Adipocyte (in vitro differentiated cells): ENCODE measurements at places on chromosomes 3 and 15.

- DNase-seq, result peak; percentile 21
These were observed at the start of gene IQSEC1 for GRCh38 chr3:13073326-13074005. TSS of gene IQSEC1 (minus strand) at chr3:13073429. CDS start at chr3:13073014, 415 bp downstream.

- DNase-seq, result no peak
These were observed 26.8 kb upstream of the GP9 start for GRCh38 chr3:129033633-129034321.

- no peak for DNase-seq
These were observed 39.3 kb upstream of the CEMIP start for GRCh38 chr15:80739919-80740318.

DNA sequence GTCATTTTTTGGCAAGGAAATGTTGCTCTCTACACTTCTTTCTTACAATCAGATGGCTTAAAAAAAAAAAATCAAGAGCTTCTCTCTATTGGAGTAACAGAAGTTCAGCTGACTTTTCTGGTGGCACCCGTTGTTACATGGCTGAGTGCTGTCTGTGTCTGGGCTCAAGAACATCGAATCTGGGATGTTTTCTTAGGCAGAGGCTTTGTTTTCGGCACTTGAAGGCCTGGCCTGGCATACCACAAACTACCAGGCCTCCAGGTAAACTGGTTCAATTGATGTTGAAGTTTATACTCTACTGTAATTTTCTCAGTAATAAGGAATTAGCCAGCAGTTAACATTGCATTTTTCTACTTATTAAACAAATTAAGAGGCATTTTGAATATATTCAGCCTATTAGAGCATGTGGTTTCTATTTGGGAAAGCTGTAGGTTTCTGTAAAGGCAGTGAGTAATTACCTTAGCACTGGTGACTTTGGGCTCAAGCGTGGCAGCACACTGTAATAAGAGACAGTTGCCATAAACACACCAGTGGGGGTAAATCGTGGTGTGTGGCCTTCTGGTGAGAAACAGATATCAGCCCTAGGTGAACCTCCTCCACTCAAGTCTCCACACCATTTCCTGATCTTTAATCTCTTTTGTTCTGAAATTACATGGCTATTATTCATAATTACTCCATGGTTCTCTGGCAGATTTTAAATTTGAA lies 544.7 kb downstream of the MECOM start:
- DNase-seq, result no peak

GRCh38 chr3:105559856-105560255 lies 193.1 kb downstream of the ALCAM start:
- DNase-seq, result no peak

DNA sequence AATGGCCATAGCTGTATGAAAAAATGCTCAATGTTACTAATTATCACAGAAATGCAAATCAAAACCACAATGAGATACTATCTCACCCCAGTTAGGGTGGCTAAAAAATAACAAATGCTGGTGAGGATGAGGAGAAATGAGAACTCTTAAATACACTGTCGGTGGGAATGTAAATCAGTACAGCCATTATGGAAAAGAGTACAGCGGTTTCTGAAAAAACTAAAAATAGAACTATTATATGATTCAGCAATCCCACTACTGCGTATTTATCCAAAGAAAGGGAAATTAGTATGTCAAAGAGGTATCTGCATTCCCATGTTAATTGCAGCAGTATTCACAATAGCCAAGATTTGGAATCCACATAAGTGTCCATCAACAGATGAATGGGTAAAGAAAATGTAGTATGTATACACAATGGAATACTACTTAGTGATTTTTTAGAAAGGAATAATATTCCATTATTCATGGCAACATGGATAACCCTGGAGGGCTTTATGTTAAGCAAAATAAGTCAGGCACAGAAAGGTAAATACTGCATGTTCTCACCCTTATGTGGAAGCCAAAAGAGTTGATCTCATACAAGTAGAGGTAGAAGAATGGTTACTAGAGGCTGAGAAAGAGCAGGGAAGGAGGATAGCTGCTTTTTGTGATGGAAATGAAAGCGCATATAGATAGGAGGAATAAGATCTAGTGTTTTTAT lies 35.0 kb downstream of the SERP1 start:
- DNase-seq, result no peak

DNA sequence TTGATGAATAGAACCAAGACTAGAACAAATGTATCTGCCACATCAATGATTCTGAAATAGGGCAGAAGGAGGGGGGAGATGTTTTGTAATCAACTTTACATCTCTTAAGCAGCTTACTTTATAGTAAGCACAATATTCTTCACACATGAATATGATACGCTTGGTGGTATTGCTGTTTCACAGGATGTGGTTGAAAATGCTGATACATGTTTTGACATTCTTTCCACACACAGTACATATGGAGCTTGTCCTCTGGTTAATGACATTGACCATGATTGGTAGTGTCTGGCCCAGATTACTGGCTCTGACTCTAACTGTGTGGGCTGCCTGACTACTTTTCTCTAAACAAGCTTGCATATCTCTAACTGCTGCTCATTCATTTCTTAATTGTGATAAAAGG lies 168.9 kb downstream of the KLHL25 start:
- DNase-seq, result peak; percentile 71

- DNase-seq, result peak; percentile 79
These were observed 462.4 kb upstream of the THBS1 start for GRCh38 chr15:39118510-39118909.

DNA sequence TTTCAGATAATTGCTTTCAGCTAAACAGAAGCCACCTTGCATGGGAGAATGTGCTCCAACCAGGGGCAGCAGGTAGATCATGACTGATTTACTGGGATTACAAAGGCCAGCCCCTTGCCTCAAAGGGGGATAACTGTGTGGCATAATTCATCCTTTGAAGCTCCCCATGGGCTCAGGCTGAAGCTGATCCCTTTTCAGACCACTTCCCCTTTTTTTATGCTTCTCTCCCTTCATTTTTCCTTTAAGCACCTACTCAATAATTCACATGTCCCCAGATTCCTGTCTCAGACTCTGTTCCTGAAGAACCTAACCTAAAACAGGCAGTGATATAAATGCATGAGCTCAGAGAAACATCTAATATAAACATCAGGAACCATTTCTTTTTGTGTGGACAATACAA lies 8.2 kb upstream of the MYRIP start:
- DNase-seq, result no peak

DNA sequence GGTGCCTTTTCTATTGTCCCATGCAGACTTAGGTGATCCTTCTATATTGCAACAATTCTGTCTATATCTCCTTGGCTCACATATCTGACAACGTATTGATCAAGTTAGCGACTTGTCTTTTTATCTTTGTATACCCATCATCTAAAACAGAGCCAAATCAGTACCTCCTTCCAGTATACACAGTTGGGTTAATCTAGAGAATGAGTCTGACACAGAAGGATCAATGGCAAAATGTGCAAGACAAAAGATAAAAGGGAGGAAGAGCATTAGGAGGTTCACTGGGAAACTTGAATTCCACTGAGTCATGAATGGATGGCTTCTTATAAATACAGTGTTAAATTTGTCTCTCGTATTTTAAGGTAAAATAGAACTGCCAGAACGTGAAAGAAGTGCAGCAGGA lies 6.0 kb downstream of the AADAC start:
- DNase-seq, result no peak

GRCh38 chr3:50164984-50165909 lies 10.1 kb downstream of the SEMA3F start:
- peak; percentile 81 for DNase-seq

- DNase-seq, result no peak
These were observed 27.2 kb downstream of the AQR start for GRCh38 chr15:34942363-34942762.

DNA sequence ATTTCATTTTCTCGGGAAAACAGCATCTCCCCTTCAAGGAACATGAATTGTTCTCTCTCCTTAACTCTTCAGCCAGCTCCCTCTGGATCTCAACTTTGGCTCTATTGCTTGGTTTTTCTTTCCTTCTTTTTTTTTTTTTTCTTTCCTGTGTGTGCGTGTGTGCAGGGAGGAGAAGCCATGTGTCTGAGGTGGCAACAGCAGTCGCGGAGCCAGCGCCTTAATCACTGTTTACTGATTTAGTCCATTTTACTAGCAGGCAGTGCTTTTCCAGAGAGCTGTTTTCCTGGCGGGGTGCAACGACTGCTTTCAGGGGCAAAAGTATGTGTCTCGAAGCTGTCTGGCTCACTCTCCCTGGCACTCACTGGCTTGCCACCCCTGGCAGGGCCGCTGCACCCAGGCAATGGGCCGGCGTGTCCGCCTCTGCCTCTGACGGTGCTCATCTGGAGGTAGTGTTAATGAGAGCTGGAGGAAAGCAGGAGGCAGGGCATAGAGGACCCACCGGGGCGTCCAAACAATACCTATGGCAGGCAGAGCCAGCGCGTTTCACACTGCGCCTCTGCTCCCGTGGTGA lies 835.4 kb upstream of the NR2F2 start:
- no peak for DNase-seq

DNA sequence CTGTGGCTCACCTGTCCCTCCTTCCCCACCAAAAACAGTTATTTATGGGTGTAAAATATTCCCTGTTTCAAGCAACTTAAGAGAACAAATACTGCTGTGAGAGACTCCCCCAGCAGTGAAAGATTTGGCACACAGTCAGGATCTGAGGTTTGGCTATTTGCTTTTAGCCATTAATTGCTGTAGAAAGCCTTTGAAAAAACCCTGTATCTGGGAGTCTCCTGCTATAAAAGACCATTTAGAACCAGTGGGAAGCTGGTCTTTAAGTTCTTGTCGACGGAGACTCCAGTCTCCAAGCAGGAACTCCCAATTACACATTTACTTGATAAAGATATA lies 55.1 kb upstream of the PCSK6 start:
- DNase-seq, result no peak

GRCh38 chr3:38141173-38141951 lies 2.9 kb downstream of the MYD88 start:
- DNase-seq, result no peak

- no peak for DNase-seq
These were observed 706.2 kb downstream of the GRM7 start for GRCh38 chr3:7567160-7567559.

DNA sequence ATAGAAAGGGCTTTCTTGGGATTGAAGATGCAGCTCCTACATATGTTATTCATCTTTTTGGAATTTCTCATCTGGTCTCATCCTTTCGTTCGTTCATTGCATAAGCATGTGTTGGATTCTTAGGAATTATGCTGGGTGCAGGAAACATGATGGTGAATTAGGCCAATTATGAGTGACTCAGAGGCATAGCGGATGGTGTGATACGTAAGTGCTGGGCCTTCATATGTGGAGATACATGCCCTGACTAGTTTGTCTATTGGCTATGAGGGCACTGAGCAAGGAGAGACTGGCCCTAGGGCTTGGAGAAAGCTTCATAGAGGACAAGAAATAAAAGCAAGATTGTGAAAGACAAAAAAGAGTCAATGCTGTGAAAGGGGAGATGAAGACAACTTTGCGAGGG lies 235.1 kb downstream of the MYRIP start:
- peak; percentile 76 for DNase-seq

- DNase-seq, result peak; percentile 40
These were observed 686.2 kb upstream of the NR2F2 start for GRCh38 chr15:95644100-95644875.

- no peak for DNase-seq
These were observed 93.7 kb upstream of the DPPA4 start for GRCh38 chr3:109430911-109431563.

GRCh38 chr15:78923015-78923414 lies 21.8 kb downstream of the CTSH start:
- DNase-seq, result no peak

DNA sequence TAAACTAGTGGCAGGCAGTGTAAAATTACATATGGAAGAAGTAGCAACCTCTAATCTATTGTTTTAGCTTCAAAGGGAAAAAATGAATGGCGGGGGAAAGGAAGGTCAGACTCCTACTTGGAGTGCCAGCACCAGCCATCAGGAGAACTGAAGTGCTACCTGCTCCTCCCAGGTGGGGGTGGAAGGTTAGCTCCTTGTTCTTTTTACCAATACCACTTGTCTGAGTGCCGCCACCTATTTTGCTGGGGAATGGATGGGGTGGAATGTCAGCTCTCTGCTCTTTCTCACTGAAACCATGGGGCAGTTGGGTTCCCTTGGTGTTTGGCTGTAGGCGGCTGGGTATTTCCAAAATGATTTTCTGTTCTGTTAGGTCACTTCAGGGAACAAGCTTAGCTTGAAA lies 428.7 kb upstream of the EPHA3 start:
- DNase-seq, result no peak

- DNase-seq, result no peak
These were observed 328.3 kb downstream of the RYR3 start for GRCh38 chr15:33639051-33639450.

DNA sequence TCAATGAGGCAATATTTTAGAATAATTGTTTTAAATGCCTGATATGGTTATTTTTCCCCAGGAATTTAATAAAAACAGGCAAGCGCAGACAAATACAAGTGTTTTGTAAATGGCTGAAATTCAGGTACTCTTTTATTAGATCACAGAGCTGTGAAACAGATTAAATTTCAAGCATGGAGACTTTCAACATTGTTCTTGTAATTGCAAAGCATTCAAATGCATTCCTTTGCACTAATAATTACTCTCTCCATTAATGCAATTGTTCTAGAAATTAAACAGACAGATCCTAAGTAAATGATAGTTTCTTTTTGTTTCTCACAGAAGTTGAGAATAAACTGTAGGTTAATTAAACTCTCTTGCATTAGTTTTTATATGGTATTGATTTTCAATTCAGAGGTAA lies 42.4 kb upstream of the TGFBR2 start:
- no peak for DNase-seq

DNA sequence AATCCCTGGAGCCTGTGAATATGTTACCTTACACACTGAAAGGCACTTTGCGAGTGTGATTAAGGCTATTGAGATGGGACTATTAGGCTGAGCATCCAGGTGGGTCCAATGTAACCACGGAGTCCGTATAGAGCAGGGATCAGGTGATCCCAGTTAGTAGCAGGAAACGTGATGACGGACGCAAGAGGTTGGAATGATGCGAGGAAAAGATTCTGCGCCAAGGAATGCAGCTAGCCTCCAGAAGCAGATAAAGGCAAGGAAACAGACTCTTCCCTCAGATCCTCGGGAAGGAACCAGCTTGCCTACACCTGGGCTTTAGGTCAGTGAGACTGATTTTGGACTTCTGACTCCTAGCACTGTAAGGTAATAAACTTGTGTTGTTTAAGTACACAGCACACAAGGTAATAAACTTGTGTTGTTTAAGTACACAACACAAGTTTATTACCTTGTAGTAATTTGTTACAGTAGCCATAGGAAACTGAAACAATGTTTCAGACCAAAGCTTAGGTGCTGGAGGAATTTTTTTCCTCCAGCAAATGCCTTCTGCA lies 125.0 kb downstream of the CHST2 start:
- no peak for DNase-seq

GRCh38 chr15:25061808-25062550 lies 107.2 kb downstream of the SNRPN start:
- no peak for DNase-seq

DNA sequence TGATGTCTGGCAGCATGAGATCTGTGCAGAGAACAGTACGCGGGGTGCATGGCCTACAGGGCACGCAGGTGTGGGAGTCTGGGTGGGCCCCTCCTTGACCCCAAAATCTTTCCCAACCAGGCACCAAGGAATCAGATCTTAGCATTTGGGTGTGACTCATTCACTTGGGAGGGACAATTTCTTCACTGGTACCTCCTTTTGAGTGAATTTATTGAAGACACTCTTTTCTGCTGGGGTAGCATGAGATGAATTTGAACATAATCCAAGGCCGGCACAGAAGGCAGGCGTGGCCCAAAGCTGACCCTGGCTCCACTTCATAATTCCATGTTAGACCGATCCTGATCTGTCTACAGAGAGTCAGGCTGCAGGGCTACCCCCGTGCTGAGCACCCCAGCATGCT lies 30.6 kb upstream of the CDV3 start:
- no peak for DNase-seq
